ENCODE measurements at places on chromosomes 7 and 10.

- no peak for DNase-seq
Measured at GRCh38 chr7:32075612-32076011, 5.4 kb upstream of the PDE1C start.

- DNase-seq: no peak
Measured at GRCh38 chr10:10734356-10735064, 283.2 kb upstream of the CELF2 start.

- no peak for DNase-seq
Measured at GRCh38 chr7:21996641-21997040, 50.9 kb upstream of the CDCA7L start.

GRCh38 chr7:44849885-44850544 lies 2.1 kb upstream of the H2AZ2 start:
- no peak for DNase-seq

GRCh38 chr7:150719960-150720891 lies 3.8 kb downstream of the GIMAP1 start:
- no peak for DNase-seq

GRCh38 chr10:69744971-69745370 lies 56.7 kb upstream of the COL13A1 start:
- DNase-seq: no peak

DNA sequence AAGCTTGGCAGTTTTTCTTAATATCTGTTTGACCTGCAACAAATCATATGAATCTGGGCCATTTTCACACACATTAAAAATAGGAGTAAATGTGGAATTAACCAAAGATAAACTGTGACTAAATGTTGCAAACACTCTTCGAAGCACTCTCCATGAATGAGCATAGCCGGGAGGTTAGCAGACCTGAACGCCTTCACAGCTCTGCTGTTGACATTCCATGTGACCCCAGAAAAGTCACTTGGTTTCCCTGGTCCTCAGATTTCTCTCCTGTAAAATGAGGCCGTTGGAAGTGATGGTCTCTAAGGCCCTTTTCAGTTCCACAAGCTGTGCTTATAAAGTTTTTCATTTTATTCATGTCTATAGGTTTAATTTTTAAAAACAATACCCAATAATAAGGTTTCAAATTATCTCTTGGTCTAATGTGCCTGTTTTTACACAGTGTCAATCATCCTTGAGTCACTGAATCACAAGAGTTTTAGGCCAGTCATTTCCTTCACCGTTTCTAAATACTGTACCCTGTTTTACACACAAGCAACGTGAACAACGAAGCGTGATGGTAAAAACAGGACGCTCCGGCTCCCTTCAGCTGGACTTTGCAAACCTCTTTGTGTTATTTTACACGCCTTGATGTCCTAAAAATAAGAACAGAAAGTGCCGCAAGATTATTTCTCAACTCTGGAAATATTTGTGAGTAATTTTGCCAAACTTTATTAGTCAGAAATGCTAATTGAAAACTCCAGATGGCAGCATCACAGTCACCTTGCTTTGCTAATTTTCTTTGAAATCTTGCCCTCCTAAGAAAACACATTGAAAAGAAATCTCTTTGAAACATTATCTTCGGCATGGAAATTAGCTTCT lies 38.6 kb upstream of the MET start:
- no peak for DNase-seq

DNA sequence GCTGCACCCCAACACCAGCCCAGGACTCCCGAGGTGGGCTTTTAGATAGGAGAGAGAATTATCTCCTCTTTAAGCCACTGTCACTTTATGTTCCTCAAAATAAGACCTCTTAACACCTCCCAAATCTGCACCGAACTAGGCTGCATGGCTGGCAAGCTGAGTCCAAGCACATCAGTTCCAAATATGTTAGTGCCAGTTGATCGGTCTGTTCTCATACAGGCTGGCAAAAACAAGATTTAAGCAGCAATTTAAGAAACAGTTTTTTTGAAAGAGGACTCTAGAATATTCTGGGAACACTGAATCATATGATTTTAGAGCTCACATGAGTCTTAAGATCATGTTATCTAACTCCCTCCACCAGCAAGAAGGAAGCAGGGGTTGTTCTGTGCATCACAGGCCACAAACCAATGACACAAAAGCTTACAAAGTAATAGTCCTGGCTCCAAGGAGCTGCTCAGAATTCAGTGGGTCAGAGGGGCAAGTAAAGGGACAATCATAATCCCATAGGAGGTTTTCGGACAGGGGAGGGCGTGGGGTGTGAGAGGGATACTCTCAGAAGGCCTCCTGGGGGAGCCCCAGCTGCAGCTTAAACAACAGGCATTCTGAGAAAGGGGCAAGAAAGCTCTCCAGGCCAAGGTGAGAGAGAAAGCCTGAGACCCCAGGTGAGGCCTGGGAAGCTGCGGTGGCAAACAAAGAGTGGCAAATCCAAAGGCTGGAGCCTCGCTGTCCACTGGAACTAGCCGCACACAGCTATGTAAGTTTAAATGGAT lies 7.1 kb downstream of the COBL start:
- no peak for DNase-seq

GRCh38 chr10:78164702-78165101 lies 131.0 kb downstream of the RPS24 start:
- no peak for DNase-seq

DNA sequence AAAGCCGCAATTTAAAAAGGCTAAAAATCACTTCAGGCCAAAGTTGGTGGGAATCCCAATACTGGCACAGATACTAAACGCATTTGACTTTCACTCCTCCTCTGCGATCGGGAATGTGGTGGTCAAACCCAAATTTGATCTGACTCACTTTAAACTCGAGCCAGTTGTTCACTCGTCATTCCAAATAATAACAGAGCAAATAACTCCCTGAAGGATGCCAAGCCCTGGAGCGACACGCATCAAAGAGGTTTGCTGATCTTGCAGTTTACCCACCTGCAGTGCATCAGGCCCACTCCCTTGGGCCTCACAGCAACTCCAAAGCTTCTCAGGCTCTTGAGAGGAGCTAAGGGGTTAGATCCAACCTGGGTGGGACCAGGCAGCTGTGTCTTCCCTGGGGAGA lies 12.2 kb downstream of the PTN start:
- DNase-seq: no peak

DNA sequence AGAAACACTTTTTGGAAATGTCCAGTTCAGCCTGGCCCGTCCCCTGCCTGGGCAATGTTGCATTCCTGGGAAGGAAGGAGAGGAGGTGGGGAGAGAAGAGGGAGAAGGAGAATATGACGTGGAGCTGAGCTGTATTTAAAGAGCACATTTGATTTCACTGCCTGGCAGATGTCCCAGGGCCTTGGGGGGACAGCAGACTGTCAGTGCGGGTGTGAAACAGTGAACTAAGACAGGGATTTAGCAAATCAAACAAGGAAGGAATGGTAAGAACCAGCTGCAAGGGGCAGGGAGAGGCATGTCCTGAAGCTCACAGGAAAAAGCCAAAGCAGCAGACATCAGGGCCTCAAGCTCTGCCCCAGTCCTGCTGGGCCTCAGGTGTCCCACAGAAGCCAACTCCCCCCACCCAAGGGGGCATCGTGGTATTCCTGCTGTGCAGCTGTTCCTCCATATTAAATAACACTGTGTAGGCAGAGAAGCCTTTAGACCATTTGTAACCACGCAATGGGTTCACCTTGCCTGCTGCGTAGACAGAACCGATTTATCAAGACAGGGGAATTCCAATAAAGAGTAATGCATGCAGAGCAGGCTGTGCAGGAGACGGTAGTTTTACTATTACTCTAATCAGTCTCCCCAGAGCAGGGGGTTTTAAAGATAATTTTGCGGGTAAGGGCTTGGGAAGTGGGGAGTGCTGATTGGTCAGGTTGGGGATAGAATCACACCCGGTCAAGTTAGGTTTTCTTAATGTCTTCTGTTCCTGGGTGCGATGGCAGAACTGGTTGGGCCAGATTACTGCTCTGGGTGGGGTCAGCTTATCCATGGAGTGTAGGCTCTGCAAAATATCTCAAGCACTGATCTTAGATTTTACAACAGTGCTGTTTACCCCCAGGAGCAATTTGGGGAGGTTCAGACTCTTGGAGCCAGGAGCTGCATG lies 18.3 kb downstream of the LEP start:
- DNase-seq: no peak

GRCh38 chr7:19939746-19940145 lies 166.3 kb upstream of the TMEM196 start:
- no peak for DNase-seq

- DNase-seq: no peak
Measured at GRCh38 chr7:46558482-46559193, 637.6 kb upstream of the IGFBP3 start.

GRCh38 chr10:60777696-60778213 lies 523 bp upstream of the CDK1 start:
- DNase-seq: no peak

DNA sequence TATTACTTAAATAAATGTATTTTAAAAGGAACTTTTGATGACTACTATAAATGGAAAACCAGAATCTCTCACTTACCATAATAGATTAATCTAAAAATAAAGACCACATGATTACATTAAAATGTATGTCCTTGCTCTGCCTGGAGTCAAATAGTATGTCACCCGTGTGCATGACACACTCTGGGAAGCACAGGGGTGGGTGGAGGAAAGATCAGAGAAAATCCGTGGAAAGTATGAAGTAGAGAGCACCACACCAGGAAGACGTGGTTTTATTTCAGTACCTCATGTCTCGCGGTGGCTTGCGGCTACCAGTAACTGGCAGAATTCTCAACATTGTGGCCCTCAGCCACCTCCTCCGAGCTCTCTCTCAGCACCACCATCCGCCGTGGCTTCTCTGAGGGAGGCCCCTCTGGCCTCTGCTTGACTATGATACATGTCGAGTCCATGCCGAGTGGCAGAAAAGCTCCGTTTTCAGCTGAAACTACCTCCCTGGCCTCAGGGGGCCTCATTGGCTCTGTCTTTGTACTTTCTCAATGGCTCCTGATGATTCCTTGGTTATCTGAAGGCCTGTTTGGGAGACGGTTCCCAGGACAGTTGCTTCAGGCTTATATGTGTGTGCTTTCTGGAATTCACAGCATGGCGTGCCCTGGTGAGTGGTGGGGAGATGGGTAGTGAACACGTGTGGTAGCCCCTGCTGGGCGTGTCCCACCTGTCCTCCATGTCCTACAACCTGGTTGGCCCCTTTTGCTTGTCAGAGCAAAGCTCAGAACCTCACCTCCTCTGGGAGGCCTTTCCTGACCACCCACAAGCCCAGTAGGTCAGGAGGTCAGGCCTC lies 49.8 kb downstream of the LHPP start:
- DNase-seq: no peak

- DNase-seq: no peak
Measured at GRCh38 chr10:131445623-131446022, 134.1 kb upstream of the TCERG1L start.

DNA sequence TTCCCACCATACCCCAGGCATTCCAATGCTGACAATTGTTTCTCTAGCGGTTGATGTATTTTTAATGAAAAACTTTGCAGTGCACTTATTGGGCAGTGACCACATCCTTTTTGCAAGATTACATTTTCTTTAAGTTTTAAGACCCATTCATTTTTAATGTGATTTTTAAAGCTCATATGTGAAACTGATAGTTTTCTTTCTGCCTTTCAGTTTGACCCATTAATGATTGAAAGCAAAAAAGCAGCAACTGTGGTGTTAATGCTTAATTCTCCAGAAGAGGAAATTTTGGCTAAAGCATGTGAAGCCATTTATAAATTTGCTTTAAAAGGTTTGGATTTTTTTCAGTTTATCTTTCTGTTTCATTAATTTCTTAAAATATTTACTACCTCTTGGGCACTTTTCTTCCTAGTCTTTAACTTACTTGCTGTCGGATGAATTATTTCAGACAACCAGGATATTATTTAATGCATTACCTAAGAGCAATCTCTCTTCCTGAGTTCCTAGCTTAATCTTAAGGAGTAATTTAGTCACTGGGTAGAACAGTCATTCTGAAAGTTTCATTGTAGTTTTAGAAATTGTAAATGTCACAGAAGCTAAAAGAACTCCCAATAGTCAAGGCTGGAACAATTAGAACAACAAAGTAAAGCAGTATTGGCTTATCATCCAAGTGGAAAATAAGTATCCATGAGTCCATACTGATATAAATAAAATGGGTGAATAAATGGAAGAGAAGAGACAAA lies 18.3 kb downstream of the ARMC3 start:
- no peak for DNase-seq

DNA sequence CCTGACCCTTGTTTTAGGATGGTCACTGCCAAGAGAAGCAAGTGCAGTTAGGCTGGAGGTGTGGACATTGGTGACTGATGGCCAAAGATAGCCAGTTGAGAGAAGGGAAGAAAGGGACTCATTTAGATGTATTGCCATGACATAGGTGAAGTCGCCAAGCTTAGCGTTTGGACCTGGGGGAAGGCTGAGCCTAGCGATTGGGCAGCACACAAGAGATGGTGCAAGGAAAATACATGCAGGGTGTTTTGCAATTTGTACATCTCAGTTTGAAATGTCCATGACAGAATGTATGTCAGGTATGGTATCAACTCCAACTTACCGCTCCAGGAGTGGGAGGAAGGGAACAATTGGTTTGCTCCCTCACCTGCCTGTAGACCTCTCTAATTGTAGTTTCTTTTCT lies 134.3 kb downstream of the MAPK8 start:
- no peak for DNase-seq

DNA sequence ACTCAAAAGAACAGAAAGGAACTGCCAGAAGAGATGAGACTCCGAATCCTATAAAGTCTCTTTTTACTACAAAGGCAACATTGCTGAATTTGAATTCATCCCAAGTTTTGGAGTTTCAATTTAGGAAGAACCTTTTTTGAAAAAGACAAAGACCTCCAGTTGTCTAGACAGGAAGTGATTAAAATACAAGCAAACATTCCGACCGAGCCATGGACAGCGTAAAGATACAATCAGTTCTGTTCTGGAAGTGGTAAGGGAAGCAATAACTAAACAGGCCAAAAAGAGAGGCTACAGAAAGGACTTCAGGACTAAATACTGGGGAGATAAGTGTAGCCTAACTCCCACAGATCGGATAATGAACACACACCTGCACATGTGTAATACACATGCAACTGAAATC lies 101.0 kb downstream of the SMURF1 start:
- DNase-seq: no peak

DNA sequence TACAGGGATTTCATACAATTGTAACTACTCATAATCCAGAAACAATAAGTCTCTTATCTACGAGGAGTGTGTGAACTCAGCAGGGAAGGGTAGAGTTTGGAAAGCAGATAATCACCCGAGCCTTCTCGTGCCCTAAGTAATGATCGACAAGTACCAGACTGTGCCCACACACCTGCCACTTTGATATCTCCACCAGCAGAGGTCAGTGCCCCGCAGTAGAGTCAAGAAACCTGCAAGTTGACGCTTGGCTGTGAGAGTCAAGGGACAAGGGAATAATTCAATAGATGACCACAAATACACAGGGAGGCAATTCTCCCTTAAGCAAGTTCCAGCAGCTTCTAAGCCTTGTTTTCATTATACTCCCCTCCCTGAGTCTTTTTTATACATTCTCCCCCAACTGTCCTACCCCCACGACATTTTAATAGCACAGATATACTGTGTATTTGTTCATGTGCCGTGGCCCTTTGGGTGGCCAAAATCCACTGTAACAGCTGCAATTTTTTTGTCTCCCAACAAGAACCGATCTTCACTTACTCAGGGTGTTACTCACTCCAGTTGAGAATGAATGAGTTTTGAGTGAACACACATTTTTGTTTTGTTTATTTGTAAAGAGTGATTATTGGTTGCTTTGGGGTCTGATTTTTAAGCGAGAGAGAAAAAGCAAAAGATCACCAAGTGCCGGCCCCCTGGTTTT lies 106.9 kb upstream of the RHEB start:
- DNase-seq: peak; percentile 5

- DNase-seq: no peak
Measured at GRCh38 chr7:128151635-128152034, 89.4 kb upstream of the LEP start.

All from activated T-cell treated with anti-CD3 and anti-CD28 coated beads for 4 hours (primary cell).